ENCODE measurements at places on chromosomes 5 and 9.

- no peak for DNase-seq
Measured at GRCh38 chr5:176788941-176789872, 21.2 kb upstream of the UNC5A start.

- DNase-seq = no peak
Measured at GRCh38 chr5:155106221-155106620, 92.7 kb downstream of the KIF4B start.

GRCh38 chr5:55634866-55635265, 77.3 kb downstream of the SLC38A9 start:
- no peak for DNase-seq

DNA sequence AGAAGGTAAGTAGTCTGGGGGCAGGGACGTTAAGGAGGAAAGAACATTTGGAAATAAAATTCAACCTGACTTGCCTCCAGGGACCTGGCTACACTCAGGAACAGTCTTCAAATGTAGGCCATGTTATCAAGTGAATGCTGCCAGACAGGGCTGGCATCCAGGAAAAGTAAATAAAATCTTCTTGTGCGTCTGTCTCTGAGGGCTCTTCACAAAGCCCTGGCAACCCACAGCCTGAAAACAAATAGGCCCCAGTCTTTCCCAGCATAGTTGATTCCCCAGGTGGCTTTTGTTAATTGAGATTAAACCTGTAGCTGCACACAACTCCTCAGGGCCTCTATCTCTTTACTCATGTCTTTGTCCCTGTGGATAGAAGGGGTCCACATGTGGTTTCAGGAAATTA, 55.4 kb downstream of the STK32A start:
- DNase-seq = no peak

GRCh38 chr5:77849308-77849900, 73.3 kb upstream of the TBCA start:
- no peak for DNase-seq

GRCh38 chr5:138625134-138625533, 49.9 kb upstream of the HSPA9 start:
- no peak for DNase-seq

- DNase-seq = no peak
Measured at GRCh38 chr5:138980441-138980840, 105.3 kb upstream of the LRRTM2 start.

- no peak for DNase-seq
Measured at GRCh38 chr9:9122230-9122875, 1322.8 kb upstream of the DMAC1 start.

- DNase-seq = no peak
Measured at GRCh38 chr5:14895301-14895700, 23.7 kb upstream of the ANKH start.

DNA sequence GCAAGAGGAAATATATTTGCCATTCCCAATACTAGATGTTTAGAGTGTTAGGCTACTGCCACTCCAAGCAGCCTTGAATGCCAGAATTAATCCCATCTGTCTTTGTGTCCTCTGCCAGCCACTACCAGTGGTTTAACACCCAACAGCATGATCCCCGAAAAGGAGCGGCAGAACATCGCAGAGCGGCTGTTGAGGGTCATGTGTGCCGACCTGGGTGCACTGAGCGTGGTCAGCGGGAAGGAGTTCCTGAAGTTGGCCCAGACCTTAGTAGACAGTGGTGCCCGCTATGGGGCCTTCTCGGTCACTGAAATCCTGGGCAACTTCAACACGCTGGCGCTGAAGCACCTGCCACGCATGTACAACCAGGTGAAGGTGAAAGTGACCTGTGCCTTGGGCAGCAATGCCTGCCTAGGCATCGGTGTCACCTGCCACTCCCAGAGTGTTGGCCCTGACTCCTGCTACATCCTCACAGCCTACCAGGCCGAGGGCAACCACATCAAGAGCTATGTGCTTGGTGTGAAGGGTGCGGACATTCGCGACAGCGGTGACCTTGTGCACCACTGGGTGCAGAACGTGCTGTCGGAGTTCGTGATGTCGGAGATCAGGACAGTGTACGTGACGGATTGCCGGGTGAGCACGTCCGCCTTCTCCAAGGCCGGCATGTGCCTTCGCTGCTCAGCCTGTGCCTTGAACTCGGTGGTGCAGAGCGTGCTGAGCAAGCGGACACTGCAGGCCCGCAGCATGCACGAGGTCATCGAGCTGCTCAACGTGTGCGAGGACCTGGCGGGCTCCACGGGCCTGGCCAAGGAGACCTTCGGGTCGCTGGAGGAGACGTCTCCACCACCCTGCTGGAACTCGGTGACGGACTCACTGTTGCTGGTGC, 29.3 kb downstream of the AMBP start:
- DNase-seq = peak; percentile 32

DNA sequence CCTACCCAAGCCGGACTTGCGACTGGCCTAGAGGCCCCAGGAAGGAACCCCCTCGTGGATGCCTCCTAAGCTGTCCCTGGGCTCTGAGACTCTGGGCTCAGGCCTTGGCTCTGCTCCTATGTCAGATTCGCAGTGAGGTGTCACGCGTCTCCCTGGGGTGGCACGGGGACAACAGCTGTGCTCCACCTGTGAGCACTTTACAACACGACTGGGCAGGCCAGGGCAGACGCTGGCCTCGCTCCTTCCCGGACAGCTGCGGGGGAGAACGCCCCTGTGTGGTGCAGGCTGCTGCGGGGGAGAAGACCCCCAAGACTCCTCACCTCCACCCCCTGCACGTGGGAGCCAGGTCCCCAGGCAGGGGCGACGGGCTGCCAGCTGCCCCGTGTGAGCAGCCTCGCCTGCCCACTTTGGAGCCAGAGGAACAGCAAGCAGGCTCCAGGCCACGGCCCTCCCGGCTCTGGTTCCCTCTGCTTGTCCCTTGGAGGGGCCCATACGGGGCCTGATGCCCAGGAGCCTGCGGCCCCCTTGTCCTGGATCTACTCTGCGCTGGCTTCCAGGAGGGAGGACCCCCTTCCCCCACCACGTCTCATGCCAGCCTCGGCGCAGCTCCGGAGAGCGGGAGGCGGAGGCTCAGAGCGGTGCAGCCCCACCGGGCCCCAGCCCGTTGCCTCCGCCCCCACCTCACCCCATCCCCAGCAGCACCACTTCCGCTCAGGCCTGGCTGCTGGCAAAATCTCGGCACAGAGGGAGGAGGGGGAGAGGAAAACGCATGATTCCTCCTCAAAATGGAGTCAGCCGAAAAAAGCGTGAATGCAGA, 36.0 kb downstream of the SARDH start:
- peak; percentile 77 for DNase-seq

DNA sequence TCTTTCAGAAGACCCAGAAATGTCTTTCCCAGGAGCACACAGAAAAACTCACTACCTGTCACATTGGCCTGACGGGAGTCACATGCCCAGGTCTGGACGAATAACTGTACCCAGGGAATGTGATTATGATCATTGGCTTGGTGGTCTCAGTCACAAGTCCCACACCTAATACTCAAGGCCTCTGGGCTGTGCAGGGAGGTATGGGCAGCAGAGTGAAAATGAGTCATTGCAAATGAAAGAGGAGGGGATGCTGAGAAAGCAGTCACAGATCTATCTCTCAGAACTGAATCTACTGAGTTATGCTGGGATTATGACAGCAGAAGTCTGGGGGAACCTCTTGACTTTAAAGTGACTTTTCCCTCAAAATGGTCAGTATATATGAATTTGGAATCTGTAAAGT, 36.9 kb downstream of the SGCD start:
- no peak for DNase-seq

- DNase-seq = peak; percentile 28
Measured at GRCh38 chr5:6547498-6547897, 85.3 kb downstream of the NSUN2 start.

DNA sequence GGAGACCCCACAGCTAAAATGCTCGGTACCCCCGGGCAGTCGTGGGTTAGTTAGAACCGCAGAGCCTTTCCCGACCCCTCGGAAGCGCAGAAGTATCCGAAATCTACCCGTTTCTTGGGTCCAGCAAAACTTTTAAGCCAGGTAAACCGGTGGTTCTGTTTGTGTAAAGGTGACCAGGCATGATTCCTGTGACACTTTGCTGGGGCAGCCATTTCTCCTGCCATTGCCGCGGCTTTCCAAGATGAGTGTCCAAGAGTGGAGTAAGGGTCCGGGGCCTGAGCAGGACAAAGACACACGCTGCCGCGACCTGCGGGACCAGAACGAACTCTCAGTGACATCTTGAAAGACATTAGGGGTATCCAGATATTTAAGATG, 655 bp downstream of the MARVELD2 start:
- DNase-seq = no peak

GRCh38 chr9:35859990-35860339, 10.2 kb downstream of the OR13J1 start:
- no peak for DNase-seq

DNA sequence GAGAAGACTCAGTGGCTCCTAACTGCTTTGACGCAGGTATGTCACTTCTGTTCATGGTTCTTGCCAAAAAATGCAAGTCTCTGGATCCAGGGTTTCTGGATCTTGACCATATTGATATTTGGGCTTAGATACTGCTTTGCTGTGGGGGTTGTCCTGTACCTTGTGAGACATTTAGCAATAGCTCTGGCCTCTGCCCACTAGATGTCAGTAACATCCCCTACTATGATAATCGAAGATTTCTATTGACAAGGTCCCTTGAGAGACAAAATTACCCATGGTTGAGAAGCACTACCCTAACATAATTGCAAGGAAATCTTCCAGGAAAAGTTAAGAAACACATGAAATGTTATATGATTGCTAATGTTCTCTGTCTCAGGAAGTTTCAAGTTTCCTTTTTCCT, 285.4 kb downstream of the TMEM232 start:
- no peak for DNase-seq

GRCh38 chr5:21791304-21791703, 1061.8 kb downstream of the CDH12 start:
- no peak for DNase-seq

GRCh38 chr5:170571875-170572852, 68.3 kb downstream of the KCNIP1 start:
- DNase-seq = peak; percentile 76

DNA sequence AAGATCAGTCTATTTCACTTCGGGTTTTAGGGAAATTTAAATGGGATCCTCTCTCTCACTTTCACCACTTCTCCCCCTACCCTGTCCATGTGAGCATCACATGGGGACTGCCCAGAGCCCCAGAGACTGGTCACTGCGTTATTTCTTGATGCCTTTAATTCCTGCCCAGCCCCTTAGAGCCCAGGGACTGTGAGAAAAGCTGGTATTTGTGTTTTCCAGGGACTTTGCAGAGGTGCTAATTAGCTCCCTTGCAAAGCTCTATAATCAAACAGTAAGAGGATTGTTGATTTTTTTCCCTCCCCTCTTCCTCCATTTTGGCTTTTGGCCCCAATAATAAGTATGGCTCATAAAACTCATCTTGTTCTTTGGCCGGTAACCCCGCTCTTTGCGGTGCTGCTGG, 35.6 kb downstream of the NTRK2 start:
- no peak for DNase-seq

DNA sequence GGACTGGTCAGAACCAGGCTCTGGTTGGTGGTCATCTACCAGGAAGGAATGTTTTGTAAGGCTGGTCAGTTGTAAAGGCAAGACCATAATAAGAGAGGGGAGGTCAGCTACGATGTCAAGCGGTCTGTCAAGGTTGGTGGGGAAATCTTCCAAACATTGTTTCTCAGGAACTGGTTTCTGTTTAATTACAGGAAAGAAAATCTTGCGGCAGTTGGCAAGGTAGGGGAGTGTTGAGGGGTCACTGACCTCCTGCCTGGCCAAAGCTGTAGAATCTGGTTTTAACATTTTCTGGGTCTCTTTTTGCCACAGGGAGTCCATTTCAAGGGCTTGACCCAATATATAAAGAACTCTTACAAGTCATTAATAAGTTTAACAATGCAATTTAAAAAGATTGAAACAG, 39.0 kb upstream of the BARX1 start:
- DNase-seq = no peak

DNA sequence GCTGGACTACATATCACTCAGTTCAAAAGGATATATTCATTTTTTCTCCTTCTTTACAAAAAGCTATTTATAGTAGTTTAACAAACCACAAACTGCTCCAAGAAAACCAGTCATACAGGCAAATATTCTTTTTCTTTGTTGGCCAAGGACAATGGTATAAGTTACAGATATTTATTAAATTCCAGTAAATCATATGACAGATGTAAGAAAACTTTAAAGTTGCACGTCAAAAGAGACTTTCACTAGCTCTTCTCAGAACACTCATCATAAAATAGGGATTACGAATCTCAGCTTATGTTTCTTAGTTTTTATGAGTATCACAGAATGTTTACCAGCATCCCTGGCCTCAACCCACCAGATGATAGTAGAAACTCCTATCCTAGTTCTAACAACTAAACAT, 67.2 kb downstream of the ANKRD31 start:
- no peak for DNase-seq

- DNase-seq = no peak
Measured at GRCh38 chr9:3088219-3088618, 244.3 kb upstream of the PUM3 start.

DNA sequence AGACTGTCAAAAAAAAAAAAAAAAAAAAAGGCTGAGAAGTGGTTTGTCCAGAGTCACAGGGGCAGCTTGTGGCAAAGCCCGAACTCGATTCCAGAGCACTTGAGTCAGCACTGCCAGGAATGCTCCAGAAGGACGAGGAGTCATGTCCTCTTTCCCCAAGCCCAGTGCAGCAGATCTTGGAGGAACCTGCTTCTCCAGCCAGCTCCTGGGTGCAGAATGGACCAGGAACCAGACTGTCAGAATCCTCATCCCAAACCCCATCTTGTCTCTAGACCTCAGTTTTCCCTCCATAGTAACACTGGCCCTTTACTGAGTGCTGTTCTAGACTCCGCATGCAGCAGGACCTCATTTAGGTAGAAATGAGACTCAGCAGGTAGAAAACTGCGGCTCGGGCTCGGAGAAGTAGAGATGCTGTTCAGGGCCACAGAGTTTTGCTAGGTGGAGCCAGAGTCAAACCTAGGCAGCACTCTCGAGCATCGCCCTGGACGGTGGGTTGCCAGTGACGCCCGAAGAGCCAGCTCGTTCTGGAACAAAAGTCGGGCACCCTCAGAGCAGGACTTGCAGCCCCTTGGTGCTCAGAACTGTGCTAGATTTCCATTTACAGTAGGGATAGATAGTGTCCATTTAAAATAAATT, 15.4 kb downstream of the CD74 start:
- DNase-seq = no peak

DNA sequence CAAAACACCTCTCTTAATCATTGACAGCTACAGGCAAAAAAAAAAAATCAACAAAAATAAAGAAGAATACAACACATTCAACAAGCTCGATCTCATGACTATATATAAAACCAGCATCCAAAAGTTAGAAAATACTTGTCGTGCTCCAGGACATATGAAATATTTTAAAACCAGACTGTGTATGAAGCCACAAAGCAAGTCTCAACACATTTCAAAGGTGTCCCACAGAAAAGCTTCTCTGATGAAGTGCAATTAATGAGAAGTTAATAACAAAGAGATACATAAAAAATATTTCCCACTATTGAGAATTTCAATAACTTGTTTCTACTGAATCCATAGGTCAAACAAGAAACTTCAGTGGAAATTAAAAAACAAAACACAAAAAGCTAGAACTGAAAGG, 178.7 kb downstream of the PLK2 start:
- DNase-seq = no peak

Measured in activated CD8-positive, alpha-beta memory T cell treated with anti-CD3 and anti-CD28 coated beads, Interleukin-2, amount 50 U/mL, for 48 hours (primary cell).